ENCODE measurements at places on chromosomes 6 and 20.
A peak's percentile ranks its signal among the peaks of the same experiment; 100 is the strongest.

GRCh38 chr20:53940360-53940702, 130.1 kb downstream of the BCAS1 start:
- no peak for DNase-seq

- no peak for DNase-seq
Measured at GRCh38 chr6:70241031-70241430, 61.9 kb downstream of the COL9A1 start.

DNA sequence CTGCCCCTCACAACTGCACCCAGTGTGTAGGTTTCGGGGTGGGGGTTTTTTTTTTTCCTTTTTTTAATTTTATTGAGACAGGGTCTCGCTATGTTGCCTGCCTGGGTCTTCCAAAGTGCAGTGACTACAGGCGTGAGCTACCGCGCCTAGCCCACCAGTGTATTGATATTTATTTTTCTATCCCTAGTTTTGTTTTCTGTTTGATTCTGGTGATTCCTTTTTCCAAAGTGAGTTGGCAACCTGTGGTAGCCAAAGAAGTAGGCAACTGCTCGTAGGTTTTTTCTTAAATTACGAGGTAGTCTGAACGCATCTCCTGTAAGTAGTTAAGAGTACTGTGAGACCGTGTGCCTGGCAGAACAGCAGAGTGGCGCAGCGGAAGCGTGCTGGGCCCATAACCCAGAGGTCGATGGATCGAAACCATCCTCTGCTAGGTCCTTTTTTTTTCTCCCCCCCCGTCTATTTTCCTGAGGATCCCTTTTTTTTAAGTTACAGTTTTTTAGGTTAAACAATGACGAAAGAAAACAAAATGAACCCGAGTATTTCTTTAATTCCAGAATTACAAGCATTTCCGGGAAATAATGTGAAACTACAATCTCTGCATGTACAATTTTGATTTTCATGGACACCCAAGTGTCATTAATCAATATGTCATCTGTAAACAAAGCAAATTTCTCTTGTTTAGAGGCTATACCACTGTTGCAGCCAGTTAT, 78.7 kb upstream of the BTN3A2 start:
- peak; percentile 74 for DNase-seq

DNA sequence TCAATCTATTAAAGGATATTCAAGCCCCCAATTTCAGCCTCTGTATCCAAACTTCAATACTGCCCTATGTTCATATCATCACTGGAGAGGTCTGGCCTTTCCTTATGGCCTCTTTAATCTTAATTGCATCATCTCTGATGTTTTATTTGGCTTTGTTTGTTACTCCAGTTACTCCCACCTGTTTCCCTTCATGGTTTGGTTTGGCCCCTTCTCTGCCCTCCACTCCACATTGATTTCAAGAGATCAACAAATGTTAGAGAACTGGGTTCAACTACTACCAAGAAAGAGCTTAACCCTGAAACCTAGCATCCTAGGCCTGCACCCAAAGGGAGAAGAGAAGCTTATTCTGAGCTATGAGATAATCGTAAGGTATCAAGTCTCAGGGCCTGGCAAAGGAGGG, 221.6 kb downstream of the LAMA2 start:
- DNase-seq: no peak

DNA sequence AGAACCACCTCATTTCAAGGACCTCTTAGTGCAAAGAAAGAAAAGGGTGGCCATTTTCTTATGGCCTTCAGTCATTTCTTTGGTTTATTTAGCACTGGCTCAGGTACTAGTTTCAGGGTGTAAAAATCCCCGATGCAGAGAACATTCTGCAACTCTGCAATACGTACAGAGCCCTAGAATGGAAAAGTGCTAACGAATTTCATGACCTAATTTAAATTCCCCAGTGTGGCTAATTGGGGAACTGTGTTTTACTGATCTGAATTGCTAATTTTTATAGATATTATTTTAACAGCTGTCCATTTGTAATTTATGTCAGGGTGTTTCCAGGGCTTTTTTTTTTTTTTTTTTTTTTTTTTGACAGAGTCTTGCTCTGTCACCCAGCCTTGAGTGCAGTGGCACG, 160.7 kb downstream of the UST start:
- DNase-seq: no peak

GRCh38 chr20:24780674-24781417, 168.2 kb upstream of the CST7 start:
- DNase-seq: no peak

GRCh38 chr6:110529907-110530306, 53.5 kb upstream of the SLC22A16 start:
- DNase-seq: no peak

- no peak for DNase-seq
Measured at GRCh38 chr6:70166088-70166958, 136.6 kb downstream of the COL9A1 start.

GRCh38 chr6:79525272-79526100, 11.7 kb downstream of the LCA5 start:
- no peak for DNase-seq

DNA sequence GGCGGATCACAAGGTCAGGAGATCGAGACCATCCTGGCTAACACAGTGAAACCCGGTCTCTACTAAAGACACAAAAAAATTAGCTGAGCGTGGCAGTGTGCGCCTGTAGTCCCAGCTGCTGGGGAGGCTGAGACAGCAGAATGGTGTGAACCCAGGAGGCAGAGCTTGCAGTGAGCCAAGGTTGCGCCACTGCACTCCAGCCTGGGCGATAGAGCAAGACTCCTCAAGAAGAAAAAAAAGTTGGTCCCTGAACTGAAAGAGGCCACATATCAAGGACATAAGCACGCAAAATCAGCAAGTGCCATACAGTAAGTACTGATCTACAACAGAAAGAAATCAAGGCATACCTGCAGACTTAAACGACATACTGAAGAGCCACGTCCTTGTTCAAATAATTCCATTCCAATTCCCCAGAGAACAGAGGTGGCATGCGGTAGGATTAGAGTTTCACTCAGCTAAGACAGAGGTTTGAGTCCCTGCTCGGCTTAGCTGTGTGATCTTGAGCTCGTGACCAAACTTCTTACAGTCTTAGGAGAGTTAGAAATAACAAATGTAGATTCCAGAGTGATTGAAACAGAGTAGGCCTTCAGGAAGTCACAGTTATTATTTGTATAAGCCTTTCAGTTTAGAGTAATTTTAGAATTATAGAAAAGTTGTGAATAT, 29.2 kb downstream of the B4GALT5 start:
- no peak for DNase-seq

- DNase-seq: no peak
Measured at GRCh38 chr6:55405474-55406235, 78.4 kb downstream of the GFRAL start.

- DNase-seq: no peak
Measured at GRCh38 chr6:751765-752164, 58.8 kb upstream of the EXOC2 start.

DNA sequence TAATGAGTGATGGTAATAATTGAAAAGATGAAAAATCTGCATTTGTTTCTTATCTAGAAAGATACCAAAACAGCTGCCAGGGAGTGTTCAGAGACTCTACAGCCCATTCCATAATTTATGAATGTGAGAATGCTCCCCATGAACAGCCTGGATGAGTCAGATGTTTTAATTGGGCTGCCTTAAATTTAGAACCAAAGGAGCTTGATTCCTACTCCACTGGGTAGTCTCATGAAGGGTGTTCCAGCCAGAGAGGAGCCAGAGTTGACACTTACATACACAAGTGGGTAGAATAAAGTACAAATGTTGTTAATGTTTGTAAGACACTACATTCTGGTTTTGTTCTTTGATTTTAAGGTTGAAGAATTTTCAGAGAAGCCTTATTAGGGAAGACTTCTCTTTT, 158.7 kb upstream of the PRND start:
- DNase-seq: no peak

DNA sequence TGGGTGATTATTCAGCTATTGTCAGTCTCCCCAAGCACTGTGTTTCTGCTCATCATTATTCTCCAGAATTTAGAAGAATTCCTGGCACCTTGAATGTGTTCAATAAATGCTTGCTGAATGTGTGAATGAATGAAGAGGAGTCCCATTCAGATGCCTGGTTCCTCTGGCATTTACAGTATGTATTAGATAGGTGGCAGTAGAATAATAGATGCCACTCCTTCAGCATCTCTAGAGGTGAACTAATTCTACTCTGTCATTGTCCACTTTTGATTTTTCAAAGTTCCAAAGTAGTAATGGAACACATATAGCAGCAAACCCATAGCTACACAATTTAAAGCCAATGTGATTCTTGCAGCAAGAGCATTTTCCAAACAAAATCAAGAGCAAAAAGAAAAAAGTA, 118.9 kb upstream of the CEP162 start:
- DNase-seq: no peak

DNA sequence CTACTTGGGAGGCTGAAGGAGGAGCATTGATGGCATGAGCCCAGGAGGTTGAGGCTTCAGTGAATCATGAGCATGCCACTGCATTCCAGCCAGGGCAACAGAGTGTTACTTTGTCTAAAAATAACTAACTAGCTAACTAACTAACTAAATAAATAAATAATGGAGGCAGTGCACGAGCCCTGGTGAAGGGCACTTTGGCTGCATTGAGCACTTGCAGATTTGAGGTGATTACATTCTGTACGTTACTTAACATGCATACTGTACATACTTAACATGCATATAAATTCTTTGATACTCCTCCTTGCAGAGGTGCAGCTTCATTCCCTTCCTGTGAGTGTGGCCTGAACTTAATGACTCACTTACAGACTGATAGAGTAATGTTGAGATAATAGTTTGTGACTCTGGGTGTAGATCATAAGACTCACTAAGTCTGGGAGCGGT, 10.7 kb downstream of the HLA-A start:
- DNase-seq: no peak

DNA sequence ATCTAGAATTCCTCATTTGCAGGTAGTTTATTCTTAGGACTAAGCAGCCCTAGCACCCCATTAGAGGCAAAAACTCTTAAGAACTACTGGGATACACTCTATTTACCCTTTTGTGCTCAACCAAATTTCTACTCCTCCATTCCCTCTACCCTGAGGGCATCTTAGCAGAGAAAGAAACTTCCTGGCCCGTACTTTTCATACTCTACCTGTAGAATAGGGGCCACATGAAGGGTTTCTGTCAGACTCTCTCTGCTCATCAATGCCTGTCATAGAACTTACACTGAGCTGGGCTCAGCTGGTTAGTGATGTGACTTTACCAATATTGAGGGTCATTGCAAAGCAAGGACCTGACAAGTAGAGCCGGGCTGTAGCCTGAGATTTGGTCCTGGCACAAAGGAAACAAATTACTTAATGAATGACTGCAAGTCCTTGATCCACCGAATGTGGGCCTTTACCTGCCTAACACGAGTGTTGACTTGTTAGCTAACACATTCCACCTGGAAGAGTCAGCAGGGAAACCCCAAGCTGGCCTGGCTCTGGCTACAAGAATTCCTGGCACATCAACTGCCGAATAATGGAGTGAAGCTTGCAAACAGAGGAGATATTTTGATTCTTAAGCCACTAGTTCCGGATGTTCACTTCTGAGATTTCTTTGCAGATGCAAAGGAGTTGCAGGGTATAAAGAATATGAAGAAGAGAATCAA, 280.5 kb upstream of the JAG1 start:
- no peak for DNase-seq

DNA sequence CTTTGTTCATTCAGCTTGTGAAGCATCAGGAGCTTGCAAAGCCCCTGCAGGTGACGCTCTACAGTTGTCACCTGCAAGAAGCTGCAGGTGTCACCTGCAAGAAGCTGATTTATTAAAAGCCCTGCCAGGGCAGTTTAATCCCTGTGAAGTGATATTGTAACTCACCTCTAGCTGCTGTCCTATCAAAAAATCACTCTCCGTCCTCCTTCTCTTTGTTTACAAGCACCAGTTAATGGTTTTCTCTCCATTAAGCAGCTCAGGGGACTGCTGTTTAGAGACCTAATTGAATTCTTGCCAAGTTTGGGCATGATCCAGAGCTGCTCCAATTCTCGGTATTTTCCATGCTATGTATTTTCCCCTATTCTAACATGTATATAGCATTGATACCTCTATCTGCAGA, 345.9 kb downstream of the ARHGAP18 start:
- DNase-seq: no peak

DNA sequence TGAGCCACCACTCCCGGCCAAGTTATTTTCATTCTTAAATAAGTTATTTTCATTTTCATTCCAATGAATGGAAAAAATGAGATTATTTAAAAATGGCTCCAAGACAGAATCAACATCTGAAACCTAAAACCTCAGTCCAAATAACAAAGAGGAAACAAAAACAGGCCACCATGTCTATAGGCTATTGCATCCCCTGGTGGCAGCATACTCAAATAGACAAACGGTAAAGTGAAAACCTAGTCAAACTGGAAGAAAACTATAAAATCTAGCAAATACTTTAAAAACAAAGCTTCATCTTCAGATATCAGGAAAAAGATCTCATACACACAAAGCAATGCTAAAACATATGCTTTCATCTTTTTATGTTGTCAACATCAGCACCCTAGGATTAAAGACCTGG, 20.9 kb downstream of the IL17A start:
- DNase-seq: no peak

DNA sequence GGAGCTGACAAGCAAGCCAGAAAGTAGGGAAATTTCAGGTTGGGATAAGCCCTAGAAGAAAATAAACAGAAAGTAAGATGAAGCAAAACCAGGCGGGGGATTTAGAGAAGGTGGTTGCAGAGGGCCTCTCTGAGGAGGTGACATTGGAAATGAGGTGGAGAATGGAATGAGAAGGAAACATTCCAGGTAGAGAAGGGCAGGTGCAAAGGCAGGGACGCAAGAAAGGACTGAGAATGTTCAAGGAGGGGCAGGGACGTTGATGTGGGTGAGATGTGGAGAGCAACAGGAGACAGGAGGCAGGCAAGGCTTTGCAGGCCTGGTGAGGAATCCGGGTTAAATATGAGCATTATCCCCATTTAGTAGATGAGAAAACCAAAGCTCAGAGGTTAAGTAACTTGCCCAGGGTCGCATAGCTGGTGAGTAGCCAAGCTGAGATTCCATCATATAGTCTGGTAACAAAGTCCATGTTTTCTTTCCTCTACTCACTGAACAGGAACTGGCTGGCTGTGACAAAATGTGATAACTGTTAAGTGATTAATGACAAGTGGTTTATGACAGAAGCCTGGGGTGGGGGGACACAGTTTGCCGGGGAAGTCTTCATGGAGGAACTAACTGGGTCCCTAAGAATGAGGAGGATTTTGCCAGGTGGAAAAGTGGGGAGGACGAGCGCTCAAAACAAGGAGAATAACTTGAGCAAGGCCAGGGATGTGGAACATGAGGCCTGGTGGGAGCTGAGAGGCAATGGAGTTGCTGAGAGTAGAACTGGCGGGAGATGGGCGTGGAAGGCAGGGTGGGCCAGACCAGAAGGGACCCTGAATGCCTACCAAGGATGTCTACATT, 32.6 kb downstream of the MRPL14 start:
- DNase-seq: no peak

DNA sequence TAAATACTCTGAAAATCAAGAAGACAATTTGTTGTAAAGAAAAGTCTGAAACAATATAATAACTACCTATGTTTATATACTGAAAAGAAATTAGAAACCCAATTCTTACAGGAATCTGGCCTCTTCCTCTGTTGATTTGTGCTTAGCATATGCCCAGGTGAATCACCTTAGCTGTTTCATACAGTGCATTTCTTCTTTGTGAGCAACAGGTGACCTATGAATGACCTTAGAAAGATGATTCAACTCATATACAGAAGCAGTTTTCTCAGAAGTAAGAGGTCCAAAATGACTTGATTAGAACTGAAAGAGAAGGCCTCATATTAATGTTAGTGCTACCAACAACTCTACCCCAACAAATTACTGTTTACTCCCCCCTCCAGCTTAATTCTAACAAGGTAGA, 419.5 kb upstream of the ID4 start:
- DNase-seq: no peak

- no peak for DNase-seq
Measured at GRCh38 chr6:159615918-159616317, 77.1 kb downstream of the SOD2 start.

GRCh38 chr6:15409301-15410125, 163.6 kb downstream of the JARID2 start:
- no peak for DNase-seq
